ENCODE measurements at places on chromosomes 3 and 15. TPM values are rescaled to one million over a fixed set of nuclear protein-coding genes. Genes with fewer than 3 reads are reported as not detected.

The TBC1D5 gene
- polyA plus RNA-seq = 54.4 TPM

The IL17RB gene
- polyA plus RNA-seq = 28.0 TPM

The EFHB gene
- 7.4 TPM for polyA plus RNA-seq

The ANKRD63 gene
- 0.14 TPM for polyA plus RNA-seq

The ADAMTS17 gene
- polyA plus RNA-seq = 10.5 TPM

The MRPS11 gene
- 67.7 TPM for polyA plus RNA-seq

The FAM227B gene
- 7.6 TPM for polyA plus RNA-seq

The FAN1 gene
- polyA plus RNA-seq = 37.1 TPM
